ENCODE measurements at places on chromosomes 6 and 20.

GRCh38 chr6:120785459-120786086 lies 548.7 kb downstream of the TBC1D32 start:
- DNase-seq: no peak

- DNase-seq: no peak
These were observed 139.5 kb upstream of the FAM83B start for GRCh38 chr6:54706844-54707605.

DNA sequence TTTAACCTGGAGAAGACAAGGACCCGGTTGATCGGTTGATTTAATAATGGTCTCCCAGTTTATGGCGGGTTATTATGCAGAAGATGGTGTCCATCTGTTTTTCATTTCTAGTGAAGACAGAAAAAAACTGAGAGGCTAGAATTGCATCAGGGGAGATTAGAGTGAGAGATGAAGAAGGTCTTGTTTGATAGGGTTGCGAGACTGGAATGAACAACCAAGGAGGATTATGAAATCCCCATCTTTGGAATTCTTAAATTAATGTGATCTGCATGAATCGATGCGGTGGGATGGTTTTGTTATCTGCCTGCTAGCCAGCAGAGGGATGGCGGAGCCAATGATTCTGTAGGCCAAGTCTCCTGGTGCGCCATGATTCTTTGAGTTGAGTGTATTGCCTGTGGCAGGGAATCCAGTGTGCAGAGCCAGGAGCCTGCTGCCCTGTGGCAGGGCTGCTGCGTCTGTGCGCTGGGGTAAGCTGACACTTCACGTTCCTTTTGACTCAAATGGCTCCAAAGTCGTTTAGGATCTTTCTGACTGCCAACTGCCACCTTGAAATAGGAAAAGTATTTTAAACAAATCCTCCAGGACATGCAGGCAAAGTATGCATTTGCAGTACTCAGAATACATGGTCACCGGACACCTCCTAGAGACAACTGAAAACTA lies 200.1 kb downstream of the CLIC5 start:
- DNase-seq: no peak

GRCh38 chr6:17107863-17108262 lies 6.0 kb downstream of the STMND1 start:
- no peak for DNase-seq

GRCh38 chr6:114997813-114998292 lies 655.0 kb upstream of the HS3ST5 start:
- DNase-seq: no peak

- no peak for DNase-seq
These were observed 134.9 kb upstream of the THBS2 start for GRCh38 chr6:169388395-169389166.

DNA sequence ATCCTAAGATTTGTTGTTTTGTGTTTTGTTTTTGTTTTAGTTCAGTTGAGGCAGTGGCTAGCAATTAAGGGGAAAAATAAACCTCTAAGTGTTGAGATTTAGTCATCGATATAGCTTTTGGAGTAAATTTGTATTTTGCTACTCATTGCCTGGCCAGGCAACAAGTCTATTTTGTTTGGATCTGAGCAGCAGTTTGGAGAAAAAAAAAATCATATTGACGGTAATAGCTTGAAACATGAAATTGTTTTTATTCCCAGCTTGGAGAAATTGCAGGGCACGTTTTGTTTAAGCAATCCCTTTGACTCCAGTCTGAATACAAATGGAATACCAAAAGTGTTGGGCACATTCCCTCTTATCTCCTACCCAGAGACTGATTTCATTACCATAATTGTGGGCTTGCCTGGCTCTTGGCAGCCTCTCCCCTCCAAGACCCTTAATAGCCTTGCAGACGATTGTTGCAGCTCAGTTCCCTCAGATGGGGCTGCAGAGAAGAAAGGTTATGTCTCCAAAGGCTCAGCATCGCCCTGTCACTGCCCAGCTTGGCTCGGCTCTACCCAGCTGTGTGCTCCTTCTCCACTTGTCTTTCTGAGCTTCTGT lies 56.0 kb downstream of the ISM1 start:
- no peak for DNase-seq

DNA sequence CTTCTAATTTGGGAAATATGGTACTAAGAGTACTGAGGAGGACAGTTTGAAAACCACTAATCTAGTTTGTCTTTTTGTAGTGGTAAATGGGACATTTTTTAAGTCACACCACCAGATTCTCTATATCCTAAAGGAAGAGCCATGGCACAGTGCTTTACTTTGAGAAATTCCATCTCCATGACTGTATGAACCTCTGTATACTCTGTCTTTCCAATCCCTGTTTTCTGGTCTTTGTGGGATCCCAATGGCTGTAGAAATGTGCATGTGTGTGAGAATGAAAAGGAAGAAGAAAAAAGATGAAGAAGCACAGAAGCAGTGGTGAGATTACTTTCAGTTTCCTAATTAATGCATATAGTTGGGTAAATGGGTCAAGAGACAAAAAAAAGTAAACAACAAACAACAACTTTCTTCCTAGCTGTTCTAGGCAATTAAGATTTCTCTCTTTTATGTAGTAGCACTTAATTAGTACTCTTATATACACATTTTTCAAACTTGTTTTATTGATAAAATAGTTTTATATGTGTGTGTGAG lies 141.2 kb upstream of the HCRTR2 start:
- DNase-seq: no peak

GRCh38 chr6:163384510-163384909 lies 30.0 kb upstream of the QKI start:
- no peak for DNase-seq

DNA sequence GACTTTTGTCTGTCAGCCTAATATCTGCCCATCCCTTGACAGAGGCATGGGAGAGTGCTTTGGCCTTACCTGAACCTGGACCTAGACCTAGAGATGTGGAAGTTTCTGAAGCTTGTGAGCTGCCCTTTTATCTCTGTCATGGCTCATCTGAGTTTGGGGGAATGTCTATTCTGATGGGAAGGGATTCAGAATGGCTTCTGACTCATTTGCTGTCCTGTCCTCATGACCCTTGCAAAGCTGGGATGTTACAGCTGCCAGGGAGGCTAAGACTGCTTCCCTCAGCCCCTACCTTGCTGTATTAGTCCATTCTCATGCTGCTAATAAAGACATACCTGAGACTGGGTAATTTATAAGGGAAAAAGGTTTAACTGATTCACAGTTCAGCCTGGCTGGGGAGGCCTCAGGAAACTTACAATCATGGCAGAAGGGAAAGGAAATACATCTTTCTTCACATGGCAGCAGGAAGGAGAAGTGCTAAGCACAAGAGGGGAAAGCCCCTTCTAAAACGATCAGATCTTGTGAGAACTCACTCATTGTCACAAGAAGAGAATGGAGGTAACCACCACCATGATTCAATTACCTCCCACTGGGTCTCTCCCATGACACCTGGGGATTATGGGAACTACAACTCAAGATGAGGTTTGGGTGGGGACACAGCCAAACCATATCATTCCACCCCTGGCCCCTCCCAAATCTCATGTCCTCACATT lies 252.2 kb downstream of the ERMARD start:
- DNase-seq: no peak

DNA sequence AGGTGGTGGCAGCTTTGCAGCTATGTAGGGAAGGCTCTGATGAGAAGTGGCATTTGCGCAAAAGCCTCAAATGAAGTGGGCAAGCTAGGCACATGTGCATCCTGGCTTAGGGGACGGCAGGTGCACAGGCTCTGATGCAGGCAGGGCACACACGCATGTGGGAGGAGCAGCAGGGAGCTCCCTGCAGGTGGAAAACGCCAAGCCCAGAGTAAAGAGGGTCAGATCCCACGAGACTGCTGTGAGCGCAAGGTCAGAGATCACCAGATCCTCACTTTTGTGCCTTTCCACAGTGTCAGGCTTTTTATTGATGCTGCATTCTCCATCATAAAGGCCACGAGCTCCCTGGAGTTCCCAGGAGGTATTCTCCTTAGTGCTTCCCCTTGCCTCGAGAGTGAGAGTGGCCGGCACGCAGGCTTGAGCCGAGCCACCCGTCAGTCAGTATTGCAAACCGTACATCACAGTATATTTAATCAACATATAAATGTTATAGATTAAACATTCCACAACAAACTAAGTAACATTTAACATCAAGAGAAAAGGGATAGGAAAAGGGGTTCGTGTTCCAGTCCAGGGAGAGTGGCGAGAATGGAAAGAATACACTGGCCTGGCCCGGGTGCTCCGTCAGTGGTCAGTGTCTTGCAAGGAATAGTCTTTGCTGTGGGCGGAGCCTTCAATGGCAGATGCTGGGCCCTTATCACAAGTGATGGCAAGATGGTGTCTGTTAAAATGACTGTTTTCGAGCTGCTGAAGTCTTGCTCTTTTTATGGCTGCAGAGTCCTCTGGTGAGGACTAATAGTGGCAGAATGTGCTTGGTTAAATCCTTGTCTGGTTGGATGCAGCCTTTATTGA lies 109.4 kb downstream of the SYNDIG1 start:
- DNase-seq: no peak

DNA sequence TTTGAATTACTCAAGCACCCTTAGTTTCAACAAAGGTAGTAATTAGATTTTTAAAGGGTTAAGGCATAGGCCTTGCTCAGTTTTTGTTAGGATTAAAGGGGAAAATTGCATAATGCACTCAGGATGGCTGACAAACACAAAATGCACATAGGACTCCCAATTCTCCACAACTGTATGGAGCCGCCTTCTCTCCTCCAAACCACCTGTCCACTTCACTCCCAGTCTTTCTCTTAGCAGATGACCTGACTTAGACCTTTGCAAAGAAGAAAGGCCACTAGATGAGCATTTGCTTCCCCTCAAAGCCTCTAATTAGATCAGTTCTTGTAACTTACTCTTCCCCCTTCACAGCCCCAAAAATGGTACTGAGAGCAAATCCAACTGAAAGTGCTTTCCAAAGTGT lies 20.1 kb downstream of the NSFL1C start:
- no peak for DNase-seq

DNA sequence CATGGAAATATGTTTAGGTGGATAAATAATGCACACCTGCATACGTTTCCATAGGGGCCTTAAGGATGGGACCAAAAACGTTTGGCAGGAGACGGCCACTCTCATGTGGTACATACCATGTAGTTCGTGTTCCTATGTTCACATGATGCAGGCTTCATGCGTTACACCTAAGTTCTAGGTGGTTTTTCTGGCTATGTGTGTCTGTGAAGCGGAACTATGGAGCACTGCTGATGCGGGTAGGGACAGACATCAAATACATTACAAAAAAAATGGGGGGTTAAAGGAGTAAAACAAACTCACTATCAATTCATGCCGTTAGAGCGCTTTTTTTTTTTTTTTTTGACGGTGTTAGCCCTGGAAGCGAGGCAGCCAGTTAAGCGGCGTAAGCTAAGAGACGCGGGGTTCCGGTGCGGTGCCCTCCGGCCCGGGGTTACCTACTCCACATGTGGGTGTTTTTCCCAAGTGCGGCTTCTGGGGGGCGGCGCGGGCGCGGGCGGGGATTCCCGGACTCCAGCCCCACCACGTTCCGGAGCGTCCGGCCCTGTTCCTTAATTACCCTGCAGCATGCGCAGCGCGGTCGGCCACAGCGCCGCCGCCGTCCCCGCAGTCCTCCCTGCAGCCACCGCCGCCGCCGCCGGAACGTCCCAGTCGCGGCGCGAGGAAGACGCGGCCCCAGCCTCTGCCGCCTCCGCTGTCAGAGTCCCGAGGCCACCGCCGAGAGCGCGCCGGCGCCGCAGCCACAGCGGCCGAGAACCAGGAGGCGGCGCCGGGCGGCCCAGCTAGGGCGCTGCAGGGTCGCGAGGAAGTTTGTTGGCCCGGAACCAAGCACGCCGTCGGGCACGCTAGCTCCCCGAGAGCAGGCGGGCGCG lies 648 bp downstream of the COL19A1 start:
- peak; percentile 51 for DNase-seq

DNA sequence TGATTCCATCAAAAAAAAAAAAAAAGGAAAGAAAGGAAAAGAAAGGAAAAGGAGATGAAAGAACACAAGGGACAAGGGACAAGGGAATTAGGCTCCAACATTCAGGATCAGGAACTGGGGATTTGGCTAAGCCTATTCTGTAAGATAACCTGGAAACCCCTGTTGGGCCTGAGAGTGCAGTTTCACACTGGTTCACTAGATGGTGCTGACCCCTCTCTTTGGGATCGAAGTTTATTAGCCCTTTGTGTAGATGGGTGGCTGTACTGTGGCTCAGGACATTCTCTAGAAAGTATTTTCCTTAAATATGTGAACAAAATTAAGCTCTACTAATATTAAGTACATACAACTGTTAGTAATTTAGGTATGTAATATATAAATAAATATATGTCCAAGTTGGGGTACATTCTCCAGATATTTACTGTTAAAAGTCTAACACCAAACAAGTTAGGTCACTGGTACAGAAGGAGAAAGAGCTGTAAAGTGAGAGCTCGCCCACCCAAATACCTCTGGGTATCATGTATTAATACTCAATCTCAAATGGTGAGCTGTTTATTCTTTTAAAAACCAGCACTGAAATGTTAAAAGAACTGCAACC lies 6.3 kb downstream of the OR2A4 start:
- peak; percentile 6 for DNase-seq

DNA sequence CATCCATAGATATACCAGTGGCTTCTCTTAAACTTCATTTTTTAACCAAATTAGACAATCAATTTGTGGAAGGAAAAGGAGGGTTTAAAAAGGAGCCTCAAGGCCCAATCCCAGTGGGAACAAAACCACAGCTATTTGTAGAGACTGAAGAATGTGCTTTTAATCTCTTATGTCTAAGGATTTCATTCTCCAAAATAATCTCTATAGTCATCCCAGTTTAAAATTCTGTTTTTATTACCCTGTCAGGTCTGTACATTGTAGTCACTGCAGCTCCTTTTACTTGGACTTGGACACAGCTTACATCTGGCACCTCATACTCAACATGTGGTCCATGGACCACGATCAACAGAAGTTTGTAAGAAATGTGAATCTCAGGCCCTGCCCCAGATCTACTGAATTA lies 152.1 kb upstream of the STMND1 start:
- DNase-seq: no peak

GRCh38 chr6:146312608-146313007 lies 231.0 kb upstream of the RAB32 start:
- DNase-seq: no peak

- DNase-seq: no peak
These were observed 91.7 kb downstream of the ERMARD start for GRCh38 chr6:169843110-169843509.

GRCh38 chr20:43189554-43190331 lies at the start of gene PTPRT:
Gene PTPRT, minus strand, starts transcription at chr20:43189906. Its CDS starts 173 bp downstream, at chr20:43189733.
- no peak for DNase-seq

DNA sequence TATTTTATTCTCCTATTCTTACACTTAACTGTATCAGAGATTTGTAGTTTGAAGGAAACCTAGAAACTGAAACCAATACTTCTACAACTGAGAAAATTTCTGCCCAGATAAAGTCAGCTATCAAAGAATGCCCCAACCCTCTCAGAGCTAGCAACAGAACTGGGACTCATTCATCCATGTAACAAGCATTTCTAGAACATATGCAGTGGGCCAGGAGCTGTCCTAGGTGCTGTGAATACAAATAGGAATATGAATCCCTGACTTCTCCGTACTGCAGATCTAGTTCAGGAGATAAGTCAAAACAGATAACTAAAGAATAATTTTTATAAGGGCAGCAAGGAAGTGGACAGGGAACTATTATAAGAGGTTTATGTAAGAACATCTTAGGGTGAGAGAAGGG lies 654.1 kb upstream of the NOX3 start:
- no peak for DNase-seq

GRCh38 chr6:125114248-125114858 lies 39.2 kb upstream of the TPD52L1 start:
- peak; percentile 43 for DNase-seq

- DNase-seq: no peak
These were observed 68.6 kb upstream of the MCHR2 start for GRCh38 chr6:100062621-100063020.

Measured in CD4-positive, alpha-beta T cell treated with Interleukin-15 for 4 hours (primary cell).